ENCODE measurements at places on chromosomes 1 and 21. TPM values are rescaled to one million over a fixed set of nuclear protein-coding genes. Genes with fewer than 3 reads are reported as not detected.

DNA sequence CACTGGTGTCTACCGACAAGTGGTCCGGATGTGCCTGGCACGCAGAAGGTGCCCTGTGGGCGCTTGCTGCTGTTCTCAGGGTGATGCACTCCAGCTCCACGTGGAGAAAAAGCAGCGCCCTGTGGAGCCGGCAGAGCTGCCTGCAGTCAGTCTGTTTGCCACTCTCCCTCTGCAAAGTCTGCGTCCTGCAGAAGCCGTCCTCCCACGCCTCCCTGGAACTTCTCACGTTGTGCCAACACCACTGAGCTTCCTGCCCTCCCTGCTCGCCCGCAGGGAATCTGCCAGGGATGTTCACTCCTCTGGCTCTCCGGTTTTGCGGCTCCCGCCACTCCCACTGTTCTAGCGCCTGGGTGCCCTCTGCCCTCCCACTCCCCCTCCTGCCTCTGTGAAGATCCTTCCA is 19.8 kb upstream of the UBXN10 start:
- H3K27ac ChIP-seq = no peak overlapping the region
- DNase-seq = no peak
- H3K4me1 ChIP-seq = no peaks in the 10 kb centered on the region
- no peaks in the 10 kb centered on the region for H3K36me3 ChIP-seq

The VSIG8 gene
- total RNA-seq = not detected

GRCh38 chr1:180211156-180211859 is 18.8 kb upstream of the LHX4 start:
- DNase-seq = no peak
- no peaks in the 10 kb centered on the region for H3K36me3 ChIP-seq
- H3K4me3 ChIP-seq = no peak overlapping the region
- H3K4me1 ChIP-seq = no peaks in the 10 kb centered on the region
- no peak overlapping the region for H3K27ac ChIP-seq

DNA sequence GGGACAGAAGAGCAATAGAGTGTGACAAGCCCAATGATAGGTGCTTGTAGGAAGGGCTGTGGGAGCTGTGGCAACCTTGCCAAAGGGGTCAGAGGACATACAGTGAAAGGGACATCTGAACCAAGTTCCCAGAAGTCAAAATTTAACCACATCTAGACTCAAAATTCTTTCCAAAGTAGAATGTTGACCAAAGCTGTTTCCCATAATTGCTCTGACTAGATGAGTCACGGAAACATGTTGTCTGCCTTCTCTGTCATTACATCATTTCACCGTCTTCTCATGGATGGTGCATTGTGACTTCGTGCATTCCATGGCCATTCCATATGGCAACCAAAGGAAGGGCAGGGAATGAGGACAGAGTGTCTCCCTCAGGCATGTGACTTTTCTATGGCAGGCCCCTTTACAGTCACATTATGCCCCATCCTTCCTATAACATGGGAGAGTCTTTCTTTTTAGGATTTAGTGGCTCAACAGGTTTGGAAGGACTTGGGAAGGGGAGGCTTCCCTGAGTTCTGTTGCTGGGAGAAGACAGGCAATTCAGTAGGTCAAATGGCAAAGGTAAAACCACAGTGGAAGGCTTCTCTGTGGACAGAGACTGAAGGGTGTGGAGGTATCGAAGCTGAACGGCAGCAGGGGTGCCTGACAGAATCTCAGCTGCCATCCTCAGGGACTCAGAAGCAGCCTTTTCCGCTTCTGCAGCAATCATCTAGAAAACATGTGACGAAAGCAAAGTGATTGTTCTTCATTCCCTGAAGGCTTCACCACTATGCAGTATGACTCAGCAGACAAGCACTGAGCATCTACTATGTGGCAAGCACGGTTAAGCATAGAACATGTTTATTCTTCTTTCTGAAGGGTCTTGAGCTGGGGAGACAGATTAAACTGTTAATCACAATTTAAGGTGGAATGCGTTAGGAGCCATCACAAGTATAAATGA is 24.7 kb downstream of the NPHS2 start:
- peaks cover 4% of the 10 kb centered on the region for H3K4me1 ChIP-seq
- DNase-seq = peak; percentile 33

DNA sequence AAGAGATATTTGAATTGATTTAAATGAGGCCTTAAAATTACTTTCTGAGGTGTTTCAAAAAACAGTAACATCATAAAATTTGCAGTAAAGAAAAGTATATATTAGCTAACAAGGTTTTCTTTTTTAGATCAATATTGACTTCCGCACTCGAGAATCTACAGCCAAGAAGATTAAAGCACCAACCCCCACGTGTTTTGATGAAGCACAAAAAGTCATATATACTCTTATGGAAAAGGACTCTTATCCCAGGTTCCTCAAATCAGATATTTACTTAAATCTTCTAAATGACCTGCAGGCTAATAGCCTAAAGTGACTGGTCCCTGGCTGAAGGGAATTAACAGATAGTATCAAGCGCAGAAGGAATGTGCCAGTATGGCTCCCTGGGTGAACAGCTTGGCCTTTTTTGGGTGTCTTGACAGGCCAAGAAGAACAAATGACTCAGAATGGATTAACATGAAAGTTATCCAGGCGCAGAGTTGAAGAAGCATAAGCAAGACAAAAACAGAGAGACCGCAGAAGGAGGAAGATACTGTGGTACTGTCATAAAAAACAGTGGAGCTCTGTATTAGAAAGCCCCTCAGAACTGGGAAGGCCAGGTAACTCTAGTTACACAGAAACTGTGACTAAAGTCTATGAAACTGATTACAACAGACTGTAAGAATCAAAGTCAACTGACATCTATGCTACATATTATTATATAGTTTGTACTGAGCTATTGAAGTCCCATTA is 3.6 kb downstream of the RGS1 start:
- DNase-seq = no peak
- no peaks in the 10 kb centered on the region for H3K36me3 ChIP-seq
- H3K4me3 ChIP-seq = no peak overlapping the region
- no peak overlapping the region for H3K27ac ChIP-seq

DNA sequence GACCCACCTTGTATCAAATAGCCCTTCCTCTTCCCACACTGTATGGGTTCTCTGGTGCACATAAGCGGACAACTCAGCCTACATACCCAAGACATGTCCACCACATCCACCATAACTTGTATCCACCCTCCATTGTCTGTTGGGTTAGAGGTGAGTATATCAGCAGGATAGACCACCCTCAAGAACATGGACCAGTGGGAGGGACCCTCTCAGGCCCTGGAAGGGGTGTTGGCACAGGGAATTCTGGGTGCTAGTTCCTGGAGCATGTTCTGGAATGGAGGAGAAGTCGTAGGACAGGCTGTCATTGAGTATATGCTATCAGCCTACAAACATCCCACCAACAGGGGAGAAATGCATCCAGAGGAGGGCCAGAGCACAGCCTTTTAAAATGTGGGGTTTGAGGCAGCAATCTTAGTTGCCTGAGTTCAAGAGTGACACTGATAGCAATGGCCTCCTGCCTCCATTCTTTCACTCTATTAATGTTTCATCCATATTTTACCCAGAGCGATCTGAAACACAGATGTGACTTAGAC is 7.5 kb downstream of the CD55 start:
- H3K27ac ChIP-seq = no peak overlapping the region
- H3K27me3 ChIP-seq = no peaks in the 10 kb centered on the region
- no peaks in the 10 kb centered on the region for H3K4me1 ChIP-seq
- peaks cover 4% of the 10 kb centered on the region for H3K36me3 ChIP-seq
- no peak overlapping the region for H3K4me3 ChIP-seq
- no peak for DNase-seq

The ESRRG gene
- total RNA-seq = 0.79 TPM

- H3K27ac ChIP-seq = peak overlapping the region; percentile 36
- H3K4me3 ChIP-seq = peak overlapping the region; percentile 76
- DNase-seq = no peak
- peaks cover 5% of the 10 kb centered on the region for H3K27me3 ChIP-seq
These were observed 941 bp upstream of the C1orf21 start for GRCh38 chr1:184385865-184386311.

The KHDRBS1 gene
- 126 TPM for total RNA-seq

GRCh38 chr1:237879195-237879594 is 11.5 kb downstream of the ZP4 start:
- no peaks in the 10 kb centered on the region for H3K36me3 ChIP-seq
- peak; percentile 87 for DNase-seq
- H3K27me3 ChIP-seq = no peaks in the 10 kb centered on the region

GRCh38 chr1:59528900-59529299 is 232.0 kb downstream of the FGGY start:
- no peaks in the 10 kb centered on the region for H3K4me1 ChIP-seq
- DNase-seq = no peak
- H3K27me3 ChIP-seq = no peaks in the 10 kb centered on the region
- H3K27ac ChIP-seq = no peak overlapping the region
- H3K4me3 ChIP-seq = no peak overlapping the region
- H3K36me3 ChIP-seq = no peaks in the 10 kb centered on the region

The IL12RB2 gene
- total RNA-seq = not detected

GRCh38 chr1:37033355-37034101 is 787 bp downstream of the GRIK3 start:
- H3K27ac ChIP-seq = no peak overlapping the region
- no peak for DNase-seq
- H3K27me3 ChIP-seq = peaks cover 50% of the 10 kb centered on the region
- no peaks in the 10 kb centered on the region for H3K4me1 ChIP-seq
- H3K4me3 ChIP-seq = no peak overlapping the region
- no peaks in the 10 kb centered on the region for H3K36me3 ChIP-seq

GRCh38 chr1:183956559-183957188 is 80.9 kb downstream of the COLGALT2 start:
- no peaks in the 10 kb centered on the region for H3K27me3 ChIP-seq
- H3K4me1 ChIP-seq = peaks cover 10% of the 10 kb centered on the region
- DNase-seq = peak; percentile 85
- H3K36me3 ChIP-seq = no peaks in the 10 kb centered on the region

GRCh38 chr1:33123266-33123665 is 42.3 kb downstream of the AZIN2 start:
- no peak overlapping the region for H3K27ac ChIP-seq
- H3K27me3 ChIP-seq = no peaks in the 10 kb centered on the region
- H3K4me3 ChIP-seq = no peak overlapping the region
- no peak for DNase-seq

The DMBX1 gene
- 0.07 TPM for total RNA-seq

The NMNAT2 gene
- total RNA-seq = 0.50 TPM

DNA sequence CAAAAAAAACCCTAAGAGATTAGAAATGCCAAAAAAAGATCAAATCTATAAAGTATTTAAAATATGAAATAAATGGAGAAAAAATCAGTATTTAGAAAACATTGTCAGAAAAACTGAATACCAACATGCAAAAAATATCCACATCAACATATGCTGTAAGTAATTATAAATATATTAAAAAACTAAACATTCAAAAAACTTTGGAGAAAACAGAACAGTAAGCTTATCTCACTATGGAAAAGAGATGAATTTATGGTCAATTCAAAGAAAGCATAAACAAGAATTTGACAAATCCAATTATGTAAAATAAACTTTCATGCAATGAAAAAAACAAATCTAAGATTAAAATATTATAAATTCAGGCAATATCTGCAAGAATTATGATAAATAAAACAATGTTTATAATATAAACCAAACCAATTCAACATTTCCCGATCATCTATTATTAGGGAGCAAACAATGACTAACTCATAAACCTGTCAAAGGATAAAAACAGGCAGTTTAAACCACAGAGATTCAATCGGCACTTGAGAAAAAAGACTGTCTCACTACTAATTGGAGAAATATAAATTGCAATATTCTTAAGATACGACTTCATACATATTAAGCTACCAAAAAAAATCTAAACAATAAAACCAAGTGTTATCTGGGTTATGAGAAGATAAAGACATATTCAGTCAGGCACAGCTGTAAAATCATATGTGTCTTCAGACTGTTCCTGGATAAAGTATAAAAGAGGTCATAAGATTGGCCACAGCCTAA is 21.8 kb downstream of the EYA3 start:
- H3K27me3 ChIP-seq = no peaks in the 10 kb centered on the region
- no peaks in the 10 kb centered on the region for H3K36me3 ChIP-seq
- H3K4me3 ChIP-seq = no peak overlapping the region

All from astrocyte (in vitro differentiated cells and primary cell).